ENCODE measurements at places on chromosomes 11 and 22.

DNA sequence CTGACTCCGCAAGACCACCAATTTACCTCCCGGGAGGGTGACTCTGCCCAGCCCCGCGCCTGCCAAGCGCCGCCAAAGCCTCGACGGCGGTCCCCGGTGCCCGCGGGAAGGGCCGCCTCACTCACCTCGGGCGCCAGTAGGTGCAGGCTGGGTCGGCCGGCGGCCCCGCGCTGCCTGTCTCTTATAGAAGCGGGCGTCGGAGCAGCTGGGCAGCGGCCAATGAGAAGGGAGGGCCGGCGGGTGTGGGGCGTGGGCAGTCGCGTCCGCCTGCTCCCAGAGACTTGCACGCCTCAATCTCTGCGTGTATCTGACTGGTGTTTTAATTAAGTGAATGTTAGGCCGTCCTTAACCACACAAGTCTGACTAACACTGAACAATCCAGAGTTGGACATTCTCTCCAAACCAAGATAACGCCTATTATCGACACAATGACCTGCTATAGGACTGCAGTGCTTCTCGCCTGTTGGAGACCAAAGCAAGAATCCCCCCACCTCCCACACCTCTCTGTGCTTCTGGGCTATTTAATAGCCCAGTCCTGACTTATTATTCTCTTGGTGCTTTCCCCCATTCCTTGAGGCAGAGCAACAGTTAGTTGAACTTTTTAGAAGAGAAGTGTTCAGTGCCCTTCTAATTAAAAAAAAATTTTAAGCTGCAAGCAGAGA is at the start of gene TPH1:
Gene TPH1, minus strand, starts transcription at position 154 of the 662 bp plus-strand sequence. CDS start 5,507 bp downstream, outside the sequence.
- DNase-seq = no peak

DNA sequence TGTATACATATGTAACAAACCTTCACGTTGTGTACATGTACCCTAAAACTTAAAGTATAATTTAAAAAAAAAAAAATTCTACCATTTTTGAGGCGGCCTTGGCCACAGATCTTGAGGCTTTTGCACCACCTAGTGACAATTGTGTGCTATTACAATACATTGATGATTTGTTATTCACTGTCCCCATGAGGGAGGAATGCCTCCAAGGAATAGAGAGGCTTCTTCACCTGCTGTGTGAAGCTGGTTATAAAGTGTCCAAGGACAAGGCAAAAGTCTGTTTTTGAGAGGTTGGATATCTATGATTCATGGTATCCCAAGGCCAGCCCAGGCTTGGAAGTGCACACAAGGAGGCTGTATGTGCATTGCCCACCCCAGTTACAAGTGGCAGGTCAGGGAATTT is 30.7 kb downstream of the SLC22A25 start:
- peak; percentile 47 for DNase-seq

DNA sequence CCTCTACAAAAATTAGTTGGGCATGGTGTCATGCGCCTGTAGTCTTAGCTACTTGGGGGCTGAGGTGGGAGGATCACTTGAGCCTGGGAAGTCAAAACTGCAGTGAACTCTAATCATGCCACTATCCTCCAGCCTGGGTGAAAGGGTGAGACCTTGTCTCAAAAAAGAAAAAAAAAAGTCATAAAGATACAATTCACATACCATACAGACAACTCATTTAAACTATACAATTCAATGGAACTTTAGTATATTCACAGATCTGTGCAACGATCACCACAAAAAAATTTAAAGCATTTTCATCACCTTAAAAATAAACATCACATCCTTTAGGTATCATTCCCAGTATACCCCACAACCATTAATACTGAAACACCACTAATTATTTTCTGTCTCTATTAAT is 201.2 kb downstream of the PGR start:
- no peak for DNase-seq

- no peak for DNase-seq
These were observed 42.9 kb downstream of the INSC start for GRCh38 chr11:15157606-15158137.

DNA sequence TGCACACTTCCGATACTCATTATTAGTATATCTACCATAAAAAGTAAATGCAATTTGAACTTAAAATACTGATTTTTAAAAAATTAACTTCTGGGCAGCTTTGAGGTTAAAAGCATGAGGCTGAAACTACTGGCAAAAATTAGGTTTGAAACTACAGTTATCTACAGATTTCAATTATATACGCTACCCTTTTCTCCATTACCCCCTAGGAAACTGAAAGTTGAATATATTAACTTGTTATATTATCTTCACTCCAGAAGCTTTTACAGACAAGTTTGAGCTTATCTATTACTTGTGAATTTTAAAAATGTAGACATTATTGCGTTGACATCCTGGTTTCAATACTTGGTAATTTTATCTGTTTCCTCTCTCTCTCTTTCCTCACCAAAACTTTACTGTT is 96.7 kb upstream of the DDI1 start:
- no peak for DNase-seq

- no peak for DNase-seq
These were observed 38.5 kb downstream of the ZC3H7B start for GRCh38 chr22:41339823-41340222.

DNA sequence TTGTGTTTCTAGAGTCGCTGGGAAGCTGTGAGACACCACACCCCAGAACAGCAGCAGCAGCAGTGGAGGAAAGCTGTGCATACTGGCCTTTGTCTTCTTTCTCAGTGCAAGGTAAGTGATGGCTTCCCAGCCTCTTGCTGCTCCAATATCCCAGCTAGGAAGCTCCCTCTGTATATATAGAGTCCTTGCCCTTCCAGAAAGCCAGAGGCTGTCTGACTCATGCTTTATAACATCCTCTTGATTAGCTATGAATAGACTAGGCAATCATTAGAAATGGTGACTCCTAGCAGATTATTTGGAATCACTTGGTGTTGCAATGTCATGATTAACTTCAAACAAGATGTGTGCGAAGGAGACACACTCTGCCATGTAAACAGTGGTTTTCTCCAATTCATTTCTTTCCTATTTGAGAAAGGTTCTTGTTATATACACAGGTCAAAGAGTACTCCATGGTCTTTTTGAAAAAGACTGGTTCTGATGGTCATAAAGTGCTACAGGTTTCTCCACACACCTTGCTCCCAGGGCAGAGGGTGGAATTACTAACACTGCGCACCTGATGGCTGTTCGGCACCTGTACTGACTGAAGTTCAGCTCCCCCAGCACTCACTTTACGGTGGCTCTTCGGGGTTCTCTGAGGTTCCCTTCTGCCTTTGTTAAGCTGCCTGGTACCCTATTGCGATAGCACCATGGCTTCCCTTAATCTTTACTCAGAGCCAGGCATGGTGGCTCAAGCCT is at the start of gene MMP1:
Gene MMP1, minus strand, starts transcription at position 149 of the 735 bp plus-strand sequence. Its CDS starts 68 bp downstream, at position 81.
- DNase-seq = no peak

GRCh38 chr11:27605422-27605821 is 94.8 kb downstream of the BDNF start:
- no peak for DNase-seq

DNA sequence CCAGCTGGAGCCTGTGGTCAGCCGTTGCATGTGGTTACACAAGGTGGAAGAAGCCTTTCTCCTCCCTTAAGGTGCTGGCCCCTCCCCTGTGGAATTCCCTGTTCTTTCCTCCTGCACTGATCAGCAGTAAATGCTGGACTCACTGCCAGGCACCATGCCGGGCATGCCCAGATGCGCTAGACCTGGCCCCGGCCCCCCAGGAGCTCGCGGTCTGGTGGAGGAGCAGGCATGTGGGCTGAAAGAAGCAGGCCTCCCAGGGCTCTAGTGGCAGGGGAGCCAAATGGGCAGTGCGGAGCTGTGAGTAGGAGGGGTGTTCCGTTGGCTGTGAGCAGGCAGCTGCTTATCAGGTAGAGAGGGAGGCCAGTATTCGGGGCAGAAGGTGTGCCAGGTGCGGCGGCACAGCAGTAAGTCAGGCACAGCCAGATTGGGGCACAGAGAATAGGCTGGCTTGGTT is 10.2 kb downstream of the DGKZ start:
- DNase-seq = no peak

GRCh38 chr11:12950670-12951069 is 58.4 kb upstream of the RASSF10 start:
- DNase-seq = no peak

DNA sequence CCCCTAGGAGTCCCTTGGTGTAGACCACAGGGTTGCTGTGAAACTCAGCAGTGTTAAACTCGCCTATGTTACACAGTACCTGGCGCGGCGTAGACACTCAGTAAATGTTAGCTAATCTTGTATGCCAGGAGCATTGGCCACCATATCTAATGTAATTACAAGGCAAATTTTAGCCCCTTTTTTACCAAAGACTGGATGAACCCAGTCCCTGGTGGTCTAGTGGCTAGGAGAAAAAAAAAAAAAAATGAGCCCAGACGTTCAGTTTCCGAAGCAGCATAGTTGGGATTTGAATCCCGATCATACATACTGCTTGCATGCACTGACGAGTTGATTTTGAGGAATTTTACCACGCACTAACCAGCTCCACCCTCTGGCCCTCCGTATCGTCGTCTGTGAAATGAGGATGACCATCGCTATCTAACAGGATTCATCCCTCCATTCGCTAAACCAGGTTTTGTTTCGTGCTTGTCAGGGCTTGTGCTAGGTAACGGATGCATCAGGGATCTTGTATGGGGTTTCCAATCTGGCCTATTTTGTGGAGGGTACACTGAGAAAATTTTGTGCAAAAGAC is 688 bp downstream of the PTS start:
- DNase-seq = no peak

DNA sequence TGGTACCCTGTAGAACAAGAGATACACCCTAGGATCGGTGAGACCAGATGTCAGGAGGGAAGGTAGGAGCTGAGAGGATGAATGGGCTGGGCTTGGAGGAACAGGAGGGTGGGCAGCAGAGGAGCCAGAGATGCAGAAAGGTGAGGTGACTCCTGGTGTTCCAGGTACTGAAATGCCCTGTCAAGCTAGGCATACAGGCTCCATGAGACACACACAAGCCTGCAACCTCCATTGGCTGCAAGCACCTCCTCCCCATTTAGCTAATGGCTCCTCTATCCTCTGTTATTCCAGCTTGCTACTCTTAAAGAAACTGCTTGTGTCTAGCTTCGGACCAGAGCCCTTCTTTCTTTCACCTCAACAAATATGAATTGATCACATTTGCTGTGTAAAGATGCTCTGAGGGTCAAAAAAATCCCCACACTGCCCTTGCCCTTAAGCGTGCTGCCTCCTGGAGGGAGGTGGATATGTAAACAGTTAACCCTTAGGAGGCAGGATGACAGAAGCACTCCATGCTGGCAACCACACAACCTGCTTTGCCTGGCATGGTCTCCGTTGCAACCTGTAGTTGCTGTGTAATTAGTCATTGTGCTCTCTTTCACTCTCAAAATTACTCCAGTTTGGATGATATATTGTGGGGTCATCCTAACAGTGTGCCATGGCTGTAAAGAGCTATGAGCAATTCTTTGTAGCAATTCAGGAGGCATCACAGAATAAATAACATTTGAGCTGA is 156.0 kb downstream of the PKNOX2 start:
- peak; percentile 34 for DNase-seq

- no peak for DNase-seq
These were observed 2.9 kb downstream of the TCIRG1 start for GRCh38 chr11:68041617-68042218.

GRCh38 chr11:19284881-19285280 is 44.1 kb upstream of the E2F8 start:
- DNase-seq = no peak

DNA sequence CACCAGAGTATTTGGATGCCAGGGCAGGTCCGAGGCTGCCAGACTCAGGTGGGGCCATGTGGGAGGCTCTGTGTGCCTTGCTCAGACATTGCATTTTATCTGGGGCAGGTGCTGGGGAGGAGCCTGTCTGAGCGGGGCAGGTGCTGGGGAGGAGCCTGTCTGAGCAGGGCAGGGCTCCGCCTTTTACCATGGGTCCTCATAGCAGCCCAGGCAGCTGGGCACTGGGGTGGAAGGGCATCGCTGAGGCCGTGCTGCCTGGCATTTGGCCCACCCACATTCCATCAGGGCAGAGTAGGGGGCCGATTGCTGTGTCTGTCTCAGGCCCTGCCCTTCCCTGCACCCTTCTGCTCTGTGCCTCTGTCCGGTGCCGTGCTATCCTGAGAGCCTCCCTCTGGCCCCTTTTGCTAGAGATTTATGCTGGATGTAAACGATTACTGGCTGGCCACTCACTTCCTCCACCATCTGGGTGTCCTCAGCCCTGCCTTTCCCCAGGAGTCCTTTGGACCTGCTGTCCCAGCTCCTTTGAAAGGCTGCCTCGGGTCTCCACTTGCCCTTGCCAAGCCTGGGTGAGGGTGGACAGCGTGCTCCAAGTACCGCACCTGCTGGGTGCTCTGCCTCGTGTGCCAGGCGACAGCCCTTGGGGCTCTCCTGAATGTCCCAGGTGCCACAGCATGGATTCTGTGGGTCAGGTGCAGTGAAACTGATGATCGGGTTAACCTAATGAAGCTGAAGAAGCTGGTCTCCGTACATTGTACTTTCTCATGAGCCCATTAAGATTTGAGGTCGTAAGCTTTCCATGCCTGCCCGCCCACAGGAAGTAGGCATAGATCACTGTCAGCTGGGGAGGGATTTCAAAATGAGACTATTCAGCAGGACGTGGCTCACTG is 281.6 kb downstream of the TBC1D22A start:
- DNase-seq = peak; percentile 31

DNA sequence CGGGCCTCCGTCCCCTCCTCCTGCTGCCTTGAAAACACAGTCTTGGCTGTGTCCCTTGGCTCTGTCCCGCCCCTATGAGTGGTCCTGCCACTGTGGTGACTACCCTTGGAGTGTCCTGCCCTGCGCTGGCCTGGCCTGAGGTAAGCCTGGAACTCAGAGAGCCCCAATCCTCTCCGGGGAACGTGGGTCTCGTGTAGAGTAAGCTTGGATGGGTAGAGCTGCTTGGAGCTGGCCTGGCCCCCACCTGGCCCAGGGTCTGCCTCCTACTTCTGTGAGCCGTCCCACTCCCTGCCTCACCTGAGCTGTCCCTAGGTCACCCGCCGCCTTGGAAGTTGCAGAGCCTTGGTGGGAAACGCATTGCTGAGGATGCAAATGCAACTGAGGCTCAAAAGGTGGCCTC is 347.1 kb downstream of the CTTN start:
- DNase-seq = no peak

GRCh38 chr11:2449548-2450320 is 4.9 kb downstream of the KCNQ1 start:
- no peak for DNase-seq

GRCh38 chr11:62665599-62666258 is 617 bp downstream of the CSKMT start:
- peak; percentile 64 for DNase-seq

- no peak for DNase-seq
These were observed 62.4 kb upstream of the NNMT start for GRCh38 chr11:114233755-114234154.

DNA sequence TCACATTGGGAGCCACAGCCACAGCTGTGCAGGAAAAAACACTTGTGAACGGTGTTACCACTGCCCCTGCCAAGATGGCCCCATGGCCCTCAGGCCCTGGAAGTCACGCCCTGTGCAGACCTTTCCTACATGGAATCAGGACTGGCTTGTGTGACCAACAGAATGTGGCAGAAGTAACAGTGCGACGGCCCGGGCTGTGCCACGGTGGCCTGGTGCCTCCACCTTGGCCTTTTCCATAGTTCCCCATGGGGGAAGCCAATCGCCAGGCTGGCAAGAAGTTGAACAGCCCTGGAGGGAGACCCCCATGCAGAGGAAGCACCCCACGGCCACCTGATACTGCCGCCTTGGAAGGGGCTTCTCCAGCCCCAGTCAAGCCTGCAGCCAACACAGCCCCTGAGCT is 48.0 kb downstream of the DHCR7 start:
- no peak for DNase-seq

GRCh38 chr11:20584093-20584774 is 15.2 kb upstream of the SLC6A5 start:
- no peak for DNase-seq

GRCh38 chr11:67371189-67371910 is 2.0 kb downstream of the CLCF1 start:
- DNase-seq = no peak
